Right ventricle myocardium inferior (tissue), 1 donor: ENCODE measurements at places on chromosomes 5 and 9. TPM values are rescaled to one million over a fixed set of nuclear protein-coding genes. Genes with fewer than 3 reads are reported as not detected.

RMI1 gene
- total RNA-seq, result 7.3 TPM

ITGA1 gene
- 29.9 TPM for total RNA-seq

RNF224 gene
- not detected for total RNA-seq

ABO gene
- 1.5 TPM for total RNA-seq

DAB2IP gene
- 53.0 TPM for total RNA-seq

AMBP gene
- total RNA-seq, result not detected

HMMR gene
- 0.92 TPM for total RNA-seq

GFI1B gene
- total RNA-seq, result 0.43 TPM

PCDHB8 gene
- total RNA-seq, result 2.2 TPM

PCDHA9 gene
- not detected for total RNA-seq

GTF2H2C gene
- total RNA-seq, result 16.5 TPM

ARL14EPL gene
- total RNA-seq, result not detected

RUSC2 gene
- 25.1 TPM for total RNA-seq

TRIM7 gene
- total RNA-seq, result 14.4 TPM

C5orf22 gene
- total RNA-seq, result 19.4 TPM

GRCh38 chr9:137168904-137169856 lies 671 bp downstream of the LRRC26 start:
- DNase-seq, result no peak

GRCh38 chr5:151642472-151643140 lies 44.1 kb downstream of the SPARC start:
- no peak for DNase-seq

- DNase-seq, result no peak
Measured at GRCh38 chr5:173155912-173156311, 11.6 kb downstream of the BNIP1 start.

GRCh38 chr5:15366676-15367391 lies 133.1 kb upstream of the FBXL7 start:
- no peak for DNase-seq

- DNase-seq, result no peak
Measured at GRCh38 chr5:119742311-119742710, 113.0 kb downstream of the FAM170A start.

- no peak for DNase-seq
Measured at GRCh38 chr9:26685818-26686217, 206.8 kb downstream of the CAAP1 start.

GRCh38 chr9:23438299-23438907 lies 387.6 kb downstream of the ELAVL2 start:
- no peak for DNase-seq

- DNase-seq, result peak; percentile 94
Measured at GRCh38 chr9:107637421-107638420, 148.2 kb upstream of the KLF4 start.

- no peak for DNase-seq
Measured at GRCh38 chr9:113966394-113966793, 90.3 kb downstream of the ZNF618 start.

DNA sequence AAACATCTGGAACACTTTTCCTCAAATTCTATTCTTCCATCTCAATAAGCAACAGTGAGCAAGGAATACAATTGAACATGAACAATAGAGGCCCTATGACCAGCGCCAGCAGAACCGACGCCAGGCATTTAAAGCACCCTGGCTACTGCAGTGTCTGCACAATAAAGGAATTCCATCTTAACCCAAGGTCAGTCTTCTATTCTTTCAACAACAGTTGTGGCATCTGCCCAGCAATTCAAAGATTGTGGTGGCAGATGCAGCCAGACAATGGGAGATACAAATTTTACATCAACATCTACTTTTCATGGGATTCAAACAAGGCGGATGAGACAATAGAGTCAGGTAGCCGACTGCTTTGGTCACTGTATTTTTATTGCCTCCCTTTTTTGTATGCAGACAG lies 65.9 kb downstream of the ELL2 start:
- no peak for DNase-seq

DNA sequence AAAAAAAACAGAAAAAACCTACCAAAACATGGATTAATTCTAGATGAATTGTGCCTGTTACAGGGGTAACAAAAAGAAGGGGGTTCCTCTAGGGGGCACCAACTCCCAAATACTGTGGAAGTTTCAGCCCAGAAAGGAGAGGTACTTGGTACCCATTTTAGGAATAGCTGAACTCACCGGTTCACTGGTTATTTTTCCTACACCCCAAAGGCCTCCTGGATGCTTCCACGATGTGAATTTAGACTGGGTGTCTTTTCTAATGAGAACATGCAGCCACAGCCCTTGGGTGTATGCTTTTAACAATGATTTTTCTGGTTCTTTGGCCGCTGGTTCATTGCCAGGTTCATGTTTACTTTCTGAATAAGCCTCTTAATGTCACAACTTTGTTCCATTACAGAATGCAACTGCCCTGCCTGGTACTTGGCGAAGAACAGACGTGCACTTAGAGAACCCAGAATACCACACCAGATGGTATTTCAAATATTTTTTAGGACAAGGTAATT lies 46.7 kb downstream of the GARNL3 start:
- DNase-seq, result no peak

DNA sequence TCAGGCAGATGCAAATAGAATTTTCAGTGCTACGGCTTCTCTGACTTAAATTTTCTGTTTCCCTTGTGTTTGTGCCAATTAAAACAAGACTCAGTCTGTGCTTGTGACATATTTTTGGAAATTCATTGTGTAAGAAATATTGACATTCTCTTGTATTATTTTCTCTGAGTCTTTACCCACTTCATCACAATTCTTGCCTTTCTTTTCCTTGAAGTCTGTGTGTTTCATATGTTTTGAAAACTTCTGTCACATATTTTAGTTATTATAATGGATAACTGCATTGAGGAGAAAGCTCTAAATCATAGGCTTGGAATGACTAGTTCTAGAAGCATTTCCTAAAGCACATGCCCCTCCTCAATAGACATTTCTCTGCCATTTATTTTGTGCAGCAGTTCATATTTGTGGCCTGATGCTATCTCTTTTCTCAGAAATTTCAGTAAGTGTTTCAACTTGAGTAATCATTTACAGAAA lies 206.6 kb downstream of the PALM2AKAP2 start:
- no peak for DNase-seq

GRCh38 chr5:61995486-61995885 lies 310.5 kb upstream of the KIF2A start:
- no peak for DNase-seq

DNA sequence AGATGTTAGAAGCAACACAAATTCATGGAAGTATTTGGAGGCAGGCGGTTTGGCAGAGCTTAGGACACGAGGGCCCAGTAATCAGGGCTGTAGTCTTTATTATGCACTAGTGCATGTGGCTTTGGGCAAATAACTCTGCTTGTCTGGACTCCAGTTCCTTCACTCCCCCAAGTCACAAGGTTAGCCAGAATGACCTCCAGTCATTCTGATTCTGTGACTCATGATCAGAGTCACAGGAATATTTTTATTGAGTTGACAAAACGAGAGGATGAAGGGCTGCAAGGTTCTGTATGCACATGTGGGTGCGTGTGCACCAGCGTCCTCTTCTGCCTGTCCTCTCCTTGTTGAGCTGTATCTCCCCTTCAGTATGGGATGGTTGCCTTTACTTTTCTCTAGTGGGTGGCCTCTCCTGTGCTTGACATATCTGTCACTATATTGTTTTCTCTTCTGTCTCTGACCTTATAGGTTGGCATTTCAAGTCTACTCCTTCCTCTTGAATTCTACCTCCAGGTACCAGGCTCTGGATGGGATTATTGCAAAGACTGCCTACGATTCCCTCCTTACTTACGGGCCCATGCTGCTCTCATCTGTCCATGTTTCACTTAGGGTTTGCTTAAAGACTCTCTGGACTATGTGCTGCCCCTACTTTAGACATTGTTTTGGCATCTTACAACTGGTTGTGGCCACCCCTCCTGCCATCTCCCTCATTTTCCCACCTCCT lies 94.6 kb downstream of the KDM4C start:
- no peak for DNase-seq

DNA sequence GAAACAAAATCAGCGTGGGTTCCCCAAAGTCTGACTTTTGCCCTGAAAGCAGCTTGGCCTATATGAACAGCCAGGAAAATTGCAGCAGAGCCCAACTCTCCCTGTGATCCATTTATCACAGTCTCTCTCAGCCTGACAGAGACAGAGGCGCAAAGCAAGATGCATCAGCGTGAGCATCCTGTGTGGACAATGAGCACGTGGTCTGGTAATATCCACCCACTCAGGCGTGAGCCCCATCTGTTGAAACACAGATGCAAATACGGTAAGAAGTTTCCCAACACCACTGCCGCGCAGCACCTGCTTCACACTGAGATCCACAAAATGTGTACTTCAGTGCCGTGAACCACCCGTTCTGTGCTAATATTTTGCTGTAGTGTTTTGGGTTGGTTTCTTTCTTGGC lies 114.6 kb downstream of the MRPL36 start:
- DNase-seq, result no peak

DNA sequence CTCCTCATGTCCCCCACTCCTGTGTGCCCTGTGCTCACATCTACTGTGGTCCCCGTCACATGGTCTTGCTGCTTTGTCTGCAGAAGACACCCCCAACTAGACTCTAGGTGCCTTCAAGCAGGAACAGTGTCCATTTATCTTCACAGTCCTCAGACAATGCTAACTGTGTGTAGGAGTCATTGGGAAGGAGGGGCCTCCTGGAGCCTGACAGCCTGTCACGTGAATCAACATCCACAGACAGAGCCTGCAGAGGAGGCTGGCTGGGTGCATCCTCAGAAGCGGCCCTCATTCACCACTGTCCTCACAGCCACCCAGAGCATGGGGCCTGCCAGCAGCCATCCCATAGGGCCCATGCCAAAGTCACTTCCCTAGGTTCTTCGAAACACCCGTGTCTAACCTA lies 98.7 kb downstream of the MED10 start:
- DNase-seq, result no peak

DNA sequence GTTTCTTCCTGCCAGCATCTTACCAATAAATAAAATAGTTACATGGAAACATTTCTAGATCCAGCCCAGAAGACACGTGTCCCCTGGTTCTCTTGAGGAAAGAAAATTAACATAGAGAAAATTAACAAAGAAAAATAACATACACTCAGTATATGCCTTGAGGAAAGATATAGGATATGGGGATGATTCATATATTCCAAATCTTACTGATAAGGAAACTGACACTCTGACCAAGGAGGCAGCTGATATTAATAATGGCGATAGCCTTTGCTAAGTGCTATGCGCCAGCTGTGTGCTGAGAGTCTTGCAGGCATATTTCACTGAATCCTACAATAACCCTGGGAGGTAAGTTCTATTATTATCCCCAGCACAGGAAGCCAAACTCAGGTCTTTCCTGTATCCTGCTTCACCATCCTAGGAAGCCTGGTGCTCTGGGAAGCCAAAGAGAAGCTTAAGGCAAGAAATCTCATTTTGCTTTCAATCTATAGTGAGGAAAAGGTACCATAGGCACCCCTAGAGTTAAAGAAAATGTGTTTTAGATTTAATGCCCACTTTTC lies 302.7 kb upstream of the NREP start:
- DNase-seq, result no peak

- no peak for DNase-seq
Measured at GRCh38 chr9:106921341-106921899, 58.5 kb downstream of the ZNF462 start.

DNA sequence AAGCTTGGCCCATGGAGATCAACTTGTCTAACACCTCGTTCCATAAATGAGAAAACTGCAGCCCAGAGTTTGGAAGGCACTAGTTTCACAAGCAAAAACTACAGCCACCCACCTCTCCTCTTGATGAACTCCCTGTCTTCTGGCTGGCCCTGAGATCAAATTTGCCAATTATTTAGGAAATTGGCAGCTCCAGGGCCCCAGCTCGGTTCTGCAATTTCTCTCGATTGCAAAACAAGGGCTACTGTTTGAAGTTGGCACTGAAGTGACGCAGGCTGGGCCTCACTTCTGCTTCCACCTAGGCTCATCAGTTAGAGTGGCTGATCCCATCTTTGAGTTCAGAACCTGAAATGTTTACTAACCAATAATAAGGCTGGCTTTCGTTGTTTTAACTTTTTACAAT lies 3.7 kb upstream of the GPX3 start:
- DNase-seq, result peak; percentile 80

DNA sequence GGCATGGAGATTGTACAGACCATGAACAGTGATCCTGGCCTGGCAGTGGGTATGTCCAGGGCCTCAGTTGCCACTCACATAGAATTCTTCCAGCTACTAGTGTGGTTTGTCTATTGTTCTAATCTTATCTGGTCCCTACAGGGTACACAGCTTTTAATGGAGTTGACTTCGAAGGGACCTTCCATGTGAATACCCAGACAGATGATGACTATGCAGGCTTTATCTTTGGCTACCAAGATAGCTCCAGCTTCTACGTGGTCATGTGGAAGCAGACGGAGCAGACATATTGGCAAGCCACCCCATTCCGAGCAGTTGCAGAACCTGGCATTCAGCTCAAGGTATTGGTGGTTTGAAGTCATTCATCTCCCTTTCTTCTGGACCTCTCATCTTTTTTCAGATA lies 43.8 kb downstream of the THBS4 start:
- DNase-seq, result no peak

GRCh38 chr5:139682016-139682975 lies 34.1 kb downstream of the CXXC5 start:
- no peak for DNase-seq

- DNase-seq, result peak; percentile 50
Measured at GRCh38 chr5:155943516-155944407, 383.2 kb upstream of the SGCD start.

- no peak for DNase-seq
Measured at GRCh38 chr5:135310328-135310989, 88.6 kb downstream of the MACROH2A1 start.

- DNase-seq, result no peak
Measured at GRCh38 chr9:18294229-18294628, 179.7 kb upstream of the ADAMTSL1 start.

GRCh38 chr5:121719255-121719654 lies 132.4 kb upstream of the FTMT start:
- no peak for DNase-seq

DNA sequence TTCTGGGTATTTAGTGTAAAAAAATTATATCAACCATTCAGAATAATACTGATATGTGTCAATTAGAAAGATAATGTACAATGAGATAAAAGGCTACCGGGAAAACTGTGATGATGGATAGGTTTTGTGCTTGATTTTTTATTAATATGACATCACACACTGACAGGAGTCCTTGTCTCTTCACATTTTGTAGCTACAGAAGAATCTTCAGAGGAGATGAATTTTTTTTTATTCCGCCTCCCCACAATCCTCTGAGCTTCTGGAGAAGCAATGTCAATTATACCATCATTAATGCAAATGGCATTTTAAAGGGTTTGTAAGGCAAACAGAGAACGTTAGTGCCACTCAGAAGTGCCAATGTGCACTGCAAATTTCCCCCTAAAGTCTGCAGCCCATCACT lies 131.7 kb upstream of the CCNG1 start:
- DNase-seq, result no peak

GRCh38 chr5:134791580-134791979 lies 33.0 kb downstream of the DDX46 start:
- DNase-seq, result no peak

DNA sequence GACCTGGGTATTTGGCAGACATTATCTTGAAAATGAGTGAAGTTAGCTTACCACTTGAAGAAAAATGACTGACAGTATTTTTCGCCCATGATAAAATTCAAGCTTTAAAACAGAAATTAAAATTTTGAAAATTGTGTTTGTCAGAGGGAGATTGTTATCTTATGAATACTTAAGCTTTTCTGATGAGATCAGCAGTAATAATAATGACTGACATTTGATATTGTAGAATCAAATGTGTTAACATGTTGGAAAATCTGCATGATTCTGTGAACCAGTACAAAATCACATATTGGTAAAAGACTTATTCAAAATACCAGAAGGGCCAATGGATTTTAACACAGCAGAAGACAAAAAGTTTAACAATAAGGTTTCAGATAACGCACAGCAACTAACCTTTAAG lies 94.0 kb downstream of the MSX2 start:
- no peak for DNase-seq

- DNase-seq, result no peak
Measured at GRCh38 chr9:2024888-2025782, 10.0 kb downstream of the SMARCA2 start.
